BJ (cell line): ENCODE measurements at places on chromosomes 5 and 9.
A peak's percentile ranks its signal among the peaks of the same experiment; 100 is the strongest.

DNA sequence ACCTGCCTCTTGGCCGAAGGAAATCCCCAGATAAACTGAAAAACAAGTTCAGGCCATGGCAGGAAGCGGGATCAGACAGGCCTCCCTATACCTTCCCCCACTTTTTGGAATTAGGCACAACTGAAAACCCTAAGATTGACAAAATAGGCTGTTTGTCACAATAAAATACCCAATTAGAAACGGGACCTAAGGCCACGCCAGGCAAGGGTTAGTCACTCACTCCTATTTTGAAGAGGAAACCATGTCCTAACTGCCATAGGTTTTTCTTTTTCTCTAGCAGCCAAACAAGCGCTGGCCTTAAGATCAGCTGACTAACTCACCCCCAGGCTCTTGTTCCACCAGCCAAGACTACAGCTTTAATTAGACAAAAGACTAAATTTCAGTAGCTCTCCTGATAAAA lies 11.9 kb downstream of the FBP2 start:
- DNase-seq, result no peak

DNA sequence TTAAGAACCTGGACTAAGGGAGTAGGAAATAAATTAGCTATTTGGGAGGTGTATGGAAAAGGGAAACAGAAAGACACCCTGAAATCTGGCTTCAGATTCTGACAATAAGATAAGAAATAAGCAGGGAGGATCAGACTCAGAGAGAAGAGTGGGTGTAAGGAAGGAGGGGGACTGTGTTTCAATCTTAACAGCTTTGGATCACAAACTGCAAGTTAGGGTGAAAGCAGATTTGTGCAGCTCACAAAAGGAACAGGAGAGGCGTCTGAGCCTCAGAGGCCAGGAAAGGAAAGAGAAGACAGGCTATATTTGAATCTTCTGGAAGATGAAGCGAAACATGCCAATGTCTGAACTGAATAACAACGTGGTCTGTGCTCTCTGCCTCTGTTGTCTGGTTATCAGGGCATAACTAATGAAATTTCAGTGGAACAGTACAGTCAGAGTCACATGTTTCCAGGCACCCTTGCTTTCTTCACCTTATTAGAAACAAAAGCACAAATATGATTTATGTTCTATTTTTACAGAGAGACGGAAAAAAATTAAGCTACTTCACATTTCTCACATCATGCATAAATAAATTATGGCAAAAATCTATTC lies 26.6 kb downstream of the SGTB start:
- DNase-seq, result no peak

DNA sequence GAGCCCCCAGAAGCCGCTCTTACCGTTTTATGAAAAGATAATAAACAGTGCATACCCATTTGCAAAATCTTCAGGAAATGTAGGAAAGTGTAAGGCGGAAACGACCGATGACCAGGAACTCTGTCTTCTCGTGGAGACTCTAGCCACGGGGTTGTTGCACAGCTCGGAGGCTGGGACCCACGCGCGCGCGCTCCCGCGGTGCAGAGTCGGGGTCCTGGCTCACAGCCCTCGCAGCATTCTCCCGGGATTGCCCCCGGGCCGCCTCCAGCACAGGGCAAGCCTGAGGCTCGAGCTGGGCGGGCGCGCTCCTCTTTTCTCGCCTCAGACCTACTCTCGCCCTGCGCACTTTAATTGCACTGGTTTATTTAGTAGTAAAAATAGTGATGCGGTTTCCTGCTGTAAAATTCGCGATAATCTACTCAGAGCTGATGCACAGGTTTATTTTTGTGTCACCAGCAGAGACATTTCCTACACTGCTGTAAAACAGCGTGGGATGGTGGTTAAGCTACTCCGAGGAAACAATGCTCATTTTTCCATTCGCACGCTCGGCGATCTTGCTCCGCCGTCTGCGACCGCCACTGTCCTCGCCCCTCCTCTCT lies 15.5 kb downstream of the TRIM7 start:
- DNase-seq, result no peak

GRCh38 chr5:109062664-109063063 lies 315.0 kb downstream of the FER start:
- peak; percentile 49 for DNase-seq

- DNase-seq, result no peak
Observed at GRCh38 chr5:172602783-172603231, 38.3 kb upstream of the NEURL1B start.

- no peak for DNase-seq
Observed at GRCh38 chr5:34486160-34486848, 169.8 kb upstream of the RAI14 start.

DNA sequence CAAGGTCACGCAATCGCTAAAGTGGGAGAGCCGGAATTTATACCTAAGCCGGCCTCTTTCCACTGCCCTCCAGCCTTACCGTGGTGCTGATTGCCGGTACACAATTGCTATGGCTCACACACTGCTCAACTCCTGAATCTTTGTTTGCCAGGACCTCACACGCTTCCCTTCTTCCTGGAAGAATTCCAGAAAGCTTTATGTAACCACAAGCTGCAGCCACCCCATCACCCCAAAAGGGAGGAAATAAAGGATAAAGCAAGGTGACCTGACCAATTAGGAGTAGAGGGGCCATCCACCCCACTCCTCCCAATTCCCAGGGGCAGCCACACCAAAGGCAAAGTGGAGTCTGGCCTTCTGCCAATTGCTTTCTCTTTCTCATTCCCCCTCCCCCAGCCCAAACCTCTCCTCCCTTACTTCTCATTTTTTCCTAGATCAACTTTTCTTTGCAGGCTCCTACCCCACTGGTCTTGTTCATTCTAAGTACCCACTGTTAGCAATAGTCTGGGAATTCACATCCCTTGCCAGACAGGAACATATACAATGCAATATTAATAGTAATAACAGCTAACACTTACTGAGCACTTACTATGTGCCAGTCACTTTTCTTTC lies 18.0 kb upstream of the CDC23 start:
- no peak for DNase-seq

DNA sequence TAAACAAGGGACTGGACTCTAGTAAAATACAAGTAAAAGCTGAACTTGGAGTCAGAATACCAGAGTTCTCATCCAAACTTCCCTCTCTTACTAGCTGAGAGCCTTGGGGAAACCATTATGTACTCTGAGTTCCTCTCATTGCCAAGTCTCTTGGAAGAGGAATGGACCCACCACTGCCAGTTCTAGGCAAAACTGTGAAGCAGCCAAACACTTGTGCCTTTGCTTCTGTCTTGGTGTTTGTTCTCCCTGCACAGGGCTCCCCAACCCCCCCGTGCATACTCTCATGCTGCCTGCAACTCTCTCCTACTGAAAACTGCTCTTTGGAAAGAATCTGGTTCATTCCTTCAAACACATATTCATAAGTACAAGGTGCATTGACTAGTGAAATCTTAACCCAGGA lies 102.6 kb downstream of the PDZD2 start:
- no peak for DNase-seq

DNA sequence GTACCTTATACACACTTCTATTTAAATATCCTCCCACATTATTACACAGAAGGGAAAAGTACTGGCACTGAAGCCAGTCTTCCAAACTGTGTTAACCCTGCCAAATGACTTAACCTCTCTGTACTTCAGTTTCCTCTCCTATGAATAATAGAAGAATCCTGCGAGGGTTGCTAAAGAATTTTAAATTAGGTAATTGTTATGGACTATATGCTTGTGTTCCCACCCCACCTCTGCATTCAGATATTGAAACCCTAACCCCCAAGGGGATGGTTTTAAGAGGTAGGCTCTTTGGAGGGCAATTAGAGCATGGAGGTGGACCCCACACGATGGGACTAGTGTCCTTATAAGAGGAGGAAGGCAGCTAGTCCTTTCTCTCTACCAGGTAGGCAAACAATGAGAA lies 72.7 kb downstream of the TTLL11 start:
- no peak for DNase-seq
